ENCODE measurements at places on chromosomes 13 and 19.

DNA sequence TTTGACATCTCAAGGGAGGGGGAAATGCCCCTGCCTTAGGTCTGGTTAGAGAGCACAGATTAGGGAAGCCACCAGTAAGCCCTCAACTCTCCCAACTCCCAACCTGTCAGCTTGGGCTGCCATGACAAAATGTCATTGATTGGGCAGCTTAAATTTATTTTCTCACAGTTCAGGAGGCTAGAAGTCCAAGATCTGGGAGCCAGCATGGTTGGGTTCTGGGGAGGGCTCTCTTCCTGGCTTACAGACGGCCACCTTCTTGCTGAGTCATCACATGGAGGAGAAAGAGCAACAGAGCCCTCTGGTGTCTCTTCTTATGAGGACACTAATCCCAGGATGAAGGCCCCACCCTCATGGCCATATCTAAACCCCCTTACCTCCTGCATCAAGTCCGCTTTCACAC lies 24.2 kb downstream of the C19orf12 start:
- DNase-seq = no peak

DNA sequence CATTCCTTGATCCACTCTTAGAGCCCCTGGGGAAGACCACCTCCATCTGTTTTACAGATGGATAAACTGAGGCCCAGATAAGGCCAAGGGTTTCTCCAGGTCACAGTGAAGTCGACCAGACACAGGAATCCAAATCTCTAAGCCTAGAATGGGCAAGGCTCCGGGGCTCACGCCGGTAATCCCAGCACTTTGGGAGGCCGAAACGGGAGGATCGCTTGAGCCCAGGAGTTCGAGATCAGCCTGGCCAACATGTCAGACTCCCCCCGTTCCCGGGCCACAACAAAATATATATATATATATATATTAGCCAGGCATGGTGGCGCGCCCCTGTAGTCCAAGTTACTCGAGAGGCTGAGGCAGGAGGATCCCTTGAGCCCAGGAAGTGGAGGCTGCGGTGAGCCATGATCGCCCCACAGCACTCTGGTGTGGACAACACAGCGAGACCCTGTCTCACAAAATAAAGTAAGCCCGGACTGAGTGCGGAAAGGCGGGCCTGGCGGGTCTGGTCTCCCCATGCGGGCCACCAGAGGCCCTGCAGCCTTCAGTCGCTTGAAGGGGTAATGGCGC lies 615 bp upstream of the RPL13A start:
- no peak for DNase-seq

DNA sequence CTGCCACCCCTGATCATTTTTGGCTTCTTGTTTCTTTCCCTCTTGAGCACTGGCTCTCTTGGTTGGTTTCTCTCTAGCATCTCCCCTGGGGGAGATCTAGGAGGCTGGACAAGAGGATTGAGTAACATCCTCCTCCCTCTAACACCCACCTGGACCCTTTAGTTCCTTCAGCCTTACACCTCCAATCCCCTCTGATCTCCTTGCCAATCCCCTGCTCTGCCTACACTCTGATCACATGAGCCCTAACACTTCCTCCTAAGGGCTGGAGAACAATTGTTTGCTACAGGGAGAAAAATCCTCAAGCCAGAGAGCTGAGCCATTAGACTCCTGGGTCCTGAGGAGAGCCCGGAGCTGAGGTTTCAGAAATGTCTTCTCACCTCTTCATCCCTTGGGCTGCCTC lies 65.9 kb upstream of the ADGRL1 start:
- DNase-seq = no peak

GRCh38 chr19:1284979-1285736 lies 515 bp upstream of the EFNA2 start:
- no peak for DNase-seq

GRCh38 chr13:73223372-73223781 lies 164.6 kb downstream of the KLF5 start:
- DNase-seq = no peak

DNA sequence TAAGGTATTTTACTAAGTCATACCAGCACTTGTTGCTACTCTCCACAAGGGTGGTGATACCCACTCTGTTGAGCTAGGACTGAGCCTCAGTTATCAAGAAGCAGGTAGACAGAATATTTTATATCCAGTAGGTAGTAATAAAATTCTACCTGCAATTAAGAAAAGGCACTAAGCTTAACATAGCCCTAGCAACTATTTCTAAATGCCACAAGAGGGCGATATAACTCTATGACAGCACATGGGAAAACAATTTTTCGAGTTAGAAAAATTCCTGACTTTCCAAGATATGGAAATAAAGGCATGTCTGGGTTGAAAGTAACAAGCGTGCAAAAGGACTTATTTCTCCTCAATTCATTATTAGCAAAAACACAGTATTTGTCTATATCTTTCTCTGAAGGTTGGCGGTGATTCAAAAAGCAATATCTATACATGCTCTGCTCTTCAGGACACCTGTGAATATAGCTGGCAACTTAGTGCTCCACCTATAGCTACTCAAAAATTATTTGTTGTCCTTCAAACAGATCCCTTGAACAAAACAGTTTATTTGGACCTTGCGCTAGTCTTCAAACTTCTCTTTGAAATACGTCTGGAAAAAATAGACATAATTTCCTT lies 14.7 kb downstream of the CCDC169 start:
- DNase-seq = no peak

GRCh38 chr13:42569576-42570344 lies 4.2 kb upstream of the TNFSF11 start:
- no peak for DNase-seq

DNA sequence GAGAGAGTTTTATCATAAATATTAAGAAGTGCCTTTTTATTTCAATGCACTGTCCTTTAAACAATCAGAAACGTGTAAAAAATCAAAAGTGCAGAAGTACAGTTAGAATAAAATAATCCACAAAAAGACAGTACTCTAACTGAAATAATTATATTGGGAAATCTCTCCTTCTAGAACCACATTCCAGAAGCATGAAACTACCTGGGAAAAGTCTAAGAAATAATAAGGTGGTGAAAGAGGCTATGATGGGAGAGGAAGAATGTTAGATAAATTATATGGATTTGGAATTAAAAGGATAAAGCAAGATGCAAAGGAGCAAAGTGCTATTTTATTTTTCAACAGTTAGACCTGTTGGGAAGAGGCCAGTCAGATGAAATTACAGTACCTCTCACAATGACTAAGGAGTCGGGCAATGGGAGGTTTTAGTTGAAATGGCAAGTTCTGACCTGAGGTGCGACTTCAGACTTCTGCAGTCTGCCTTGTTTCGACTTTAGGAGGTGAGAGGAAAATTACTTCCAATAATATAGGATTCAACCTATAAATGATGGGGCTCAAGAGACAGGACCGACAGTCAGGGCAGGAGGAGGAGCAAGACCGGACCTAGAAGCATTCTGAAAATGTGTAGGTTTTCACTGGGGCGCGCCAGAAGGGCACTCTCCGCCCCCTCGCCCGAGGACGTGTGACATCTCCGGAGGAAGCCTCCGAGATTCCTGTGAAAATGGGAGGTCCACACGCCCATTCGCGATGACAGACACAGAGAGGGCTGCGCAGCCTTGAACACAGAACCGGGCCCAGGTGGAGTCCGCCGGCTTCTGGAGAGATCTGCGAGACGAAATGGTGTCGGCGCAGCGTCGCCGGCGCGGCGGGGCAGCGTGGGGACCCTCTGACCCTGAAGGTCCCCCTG lies 717 bp downstream of the SPRYD7 start:
- no peak for DNase-seq

- no peak for DNase-seq
Observed at GRCh38 chr13:67258482-67258881, 28.3 kb upstream of the PCDH9 start.

DNA sequence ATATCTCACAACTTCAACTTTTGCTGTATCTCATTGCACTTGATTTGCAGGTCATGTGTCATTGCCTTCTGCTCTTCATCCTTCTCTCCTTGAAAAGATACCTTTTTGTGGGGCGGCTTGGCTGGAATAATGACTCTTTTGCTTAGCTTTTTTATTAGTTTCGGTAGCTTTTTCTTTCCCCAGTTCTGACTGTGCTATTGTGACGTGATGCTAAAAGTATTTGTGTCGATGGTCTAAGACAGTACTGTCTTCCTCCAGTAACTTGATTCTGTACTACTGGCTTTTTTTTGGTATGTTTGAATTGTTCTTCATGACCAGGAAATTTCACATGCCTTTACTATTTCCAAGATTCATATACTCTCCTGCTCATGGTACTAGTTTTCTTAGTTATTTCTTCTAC lies 63.1 kb downstream of the SLITRK1 start:
- no peak for DNase-seq

DNA sequence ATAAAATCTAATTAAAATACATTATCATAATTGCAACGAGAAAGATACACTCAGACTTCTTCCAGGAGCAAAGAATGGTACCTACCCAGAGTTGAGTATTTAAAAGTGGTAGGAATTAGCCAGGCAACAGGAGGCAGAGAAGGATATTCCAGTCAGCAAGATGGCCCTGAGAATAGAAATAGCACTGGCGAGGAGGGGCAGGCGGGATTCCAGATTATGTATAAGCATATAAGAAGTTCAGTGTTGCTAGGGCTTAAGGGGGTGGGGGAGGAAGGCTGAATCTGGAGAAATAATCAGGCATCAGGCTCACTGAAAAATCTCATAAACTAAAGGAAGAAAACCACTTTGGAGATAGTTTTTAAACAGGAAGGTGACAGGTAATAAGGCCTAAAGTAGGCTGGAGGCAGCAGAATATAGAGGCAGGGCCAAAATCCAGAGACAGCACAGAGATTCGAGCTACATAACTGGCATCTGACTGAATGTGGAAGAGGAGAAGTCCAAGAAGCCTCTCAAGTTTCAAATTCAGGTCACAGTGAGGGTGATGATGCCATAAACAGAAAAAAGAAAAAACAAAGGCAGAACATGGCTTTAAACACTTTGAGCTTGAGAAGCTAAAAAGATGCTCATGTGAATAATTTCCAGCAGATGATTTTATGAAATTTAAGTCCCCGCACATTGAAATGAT lies 7.5 kb downstream of the KPNA3 start:
- no peak for DNase-seq

DNA sequence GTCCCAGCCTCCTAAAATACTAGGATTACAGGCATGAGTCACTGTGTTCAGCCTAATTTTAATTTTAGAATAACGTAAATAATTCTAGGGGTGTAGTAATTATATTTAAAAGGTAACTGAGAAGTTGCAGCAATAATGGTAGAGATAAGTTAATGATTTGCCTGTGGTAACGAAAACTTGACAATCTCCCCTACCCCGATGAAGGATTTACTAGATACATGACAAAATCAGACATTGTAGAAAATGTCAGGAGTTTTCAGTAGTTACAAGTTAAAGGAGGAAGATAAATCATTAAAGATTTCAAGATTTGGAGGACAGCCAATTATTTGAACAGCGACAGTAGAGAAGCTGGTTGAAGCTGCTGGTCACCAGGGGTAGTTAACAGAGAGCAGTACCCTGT lies 652.2 kb upstream of the PCDH20 start:
- DNase-seq = no peak

- DNase-seq = peak; percentile 4
Observed at GRCh38 chr13:65725006-65725405, 1505.1 kb downstream of the PCDH9 start.

All from kidney (tissue), 22 donors.